ENCODE measurements at places on chromosomes 4 and X.
A peak's percentile ranks its signal among the peaks of the same experiment; 100 is the strongest.

GRCh38 chrX:40539214-40540142 lies 41.3 kb upstream of the ATP6AP2 start:
- H3K27me3 ChIP-seq = no peaks in the 10 kb centered on the region
- peak overlapping the region; percentile 59 for H3K27ac ChIP-seq
- no peak overlapping the region for H3K4me3 ChIP-seq
- DNase-seq = peak; percentile 56
- peaks cover 11% of the 10 kb centered on the region for H3K4me1 ChIP-seq
- H3K36me3 ChIP-seq = no peaks in the 10 kb centered on the region

- peak overlapping the region; percentile 74 for H3K27ac ChIP-seq
- H3K4me1 ChIP-seq = peaks cover 24% of the 10 kb centered on the region
- no peaks in the 10 kb centered on the region for H3K27me3 ChIP-seq
- H3K36me3 ChIP-seq = peaks cover 3% of the 10 kb centered on the region
- H3K4me3 ChIP-seq = peak overlapping the region; percentile 61
These were observed 25.3 kb downstream of the FBXW7 start for GRCh38 chr4:152510349-152511147.

- H3K4me3 ChIP-seq = no peak overlapping the region
- DNase-seq = no peak
- no peak overlapping the region for H3K27ac ChIP-seq
- H3K36me3 ChIP-seq = no peaks in the 10 kb centered on the region
- peaks cover 10% of the 10 kb centered on the region for H3K4me1 ChIP-seq
These were observed 44.7 kb downstream of the SCD5 start for GRCh38 chr4:82753725-82754410.

DNA sequence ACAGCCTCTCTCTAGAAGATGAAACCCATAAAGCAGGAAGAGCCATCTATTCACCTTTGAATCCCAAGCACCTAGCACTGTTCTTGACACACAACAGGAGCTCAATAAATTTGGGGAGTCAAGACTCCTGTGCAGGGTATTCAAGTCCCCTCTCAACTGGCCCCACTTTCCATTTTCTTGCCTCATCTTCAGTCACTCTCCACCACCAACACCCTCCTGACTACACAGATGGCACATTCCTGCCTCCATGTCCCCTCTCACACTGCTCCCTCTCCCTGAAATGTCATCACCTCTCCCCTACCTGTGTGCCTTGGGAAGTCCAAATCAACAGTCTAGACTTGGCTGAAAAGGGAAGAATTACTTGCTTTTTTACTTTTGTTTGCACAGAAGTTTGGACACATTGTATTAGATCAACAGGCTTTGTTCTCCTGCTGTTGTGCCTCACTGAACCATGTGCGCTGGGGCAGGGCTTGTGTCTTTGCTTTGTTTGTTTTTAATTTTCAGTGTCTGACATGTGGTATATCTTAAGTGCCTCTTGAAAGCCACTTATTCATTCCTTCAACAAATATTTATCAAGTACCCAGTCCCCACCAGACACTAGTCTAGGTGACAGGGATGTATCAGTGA lies 85.1 kb downstream of the APBB2 start:
- H3K36me3 ChIP-seq = no peaks in the 10 kb centered on the region
- no peak for DNase-seq
- H3K4me1 ChIP-seq = peaks cover 5% of the 10 kb centered on the region
- H3K27ac ChIP-seq = no peak overlapping the region
- H3K27me3 ChIP-seq = no peaks in the 10 kb centered on the region

GRCh38 chrX:44874420-44875184 lies 1.6 kb downstream of the KDM6A start:
- peak overlapping the region; percentile 90 for H3K27ac ChIP-seq
- DNase-seq = no peak
- no peaks in the 10 kb centered on the region for H3K27me3 ChIP-seq

DNA sequence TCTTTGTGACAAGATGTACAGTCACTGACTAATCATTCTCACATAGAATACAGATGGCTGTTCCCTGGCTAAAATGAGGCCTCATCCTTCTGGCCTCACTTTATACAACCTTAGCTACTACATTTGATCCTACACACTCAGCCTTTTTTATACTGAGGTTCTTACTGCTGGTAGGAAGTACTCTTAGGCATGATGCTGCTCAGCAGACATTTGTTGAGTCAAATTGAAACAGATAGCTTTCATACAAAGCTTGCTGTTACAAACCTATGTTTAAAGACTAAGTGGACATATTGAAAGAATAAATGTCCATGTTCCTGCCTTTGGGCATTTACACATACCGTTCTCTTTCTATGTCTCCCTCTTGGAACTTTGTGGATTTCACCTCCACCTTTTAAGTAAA lies 154.9 kb downstream of the NPFFR2 start:
- no peaks in the 10 kb centered on the region for H3K4me1 ChIP-seq
- no peaks in the 10 kb centered on the region for H3K36me3 ChIP-seq
- H3K27me3 ChIP-seq = no peaks in the 10 kb centered on the region
- H3K4me3 ChIP-seq = no peak overlapping the region
- no peak overlapping the region for H3K27ac ChIP-seq
